ENCODE measurements at places on chromosomes 2 and 18.
A peak's percentile ranks its signal among the peaks of the same experiment; 100 is the strongest.

GRCh38 chr2:201696151-201696659 is 2.2 kb downstream of the MPP4 start:
- no peaks in the 10 kb centered on the region for H3K27me3 ChIP-seq
- peaks cover 3% of the 10 kb centered on the region for H3K4me1 ChIP-seq
- peaks cover 2% of the 10 kb centered on the region for H3K36me3 ChIP-seq

DNA sequence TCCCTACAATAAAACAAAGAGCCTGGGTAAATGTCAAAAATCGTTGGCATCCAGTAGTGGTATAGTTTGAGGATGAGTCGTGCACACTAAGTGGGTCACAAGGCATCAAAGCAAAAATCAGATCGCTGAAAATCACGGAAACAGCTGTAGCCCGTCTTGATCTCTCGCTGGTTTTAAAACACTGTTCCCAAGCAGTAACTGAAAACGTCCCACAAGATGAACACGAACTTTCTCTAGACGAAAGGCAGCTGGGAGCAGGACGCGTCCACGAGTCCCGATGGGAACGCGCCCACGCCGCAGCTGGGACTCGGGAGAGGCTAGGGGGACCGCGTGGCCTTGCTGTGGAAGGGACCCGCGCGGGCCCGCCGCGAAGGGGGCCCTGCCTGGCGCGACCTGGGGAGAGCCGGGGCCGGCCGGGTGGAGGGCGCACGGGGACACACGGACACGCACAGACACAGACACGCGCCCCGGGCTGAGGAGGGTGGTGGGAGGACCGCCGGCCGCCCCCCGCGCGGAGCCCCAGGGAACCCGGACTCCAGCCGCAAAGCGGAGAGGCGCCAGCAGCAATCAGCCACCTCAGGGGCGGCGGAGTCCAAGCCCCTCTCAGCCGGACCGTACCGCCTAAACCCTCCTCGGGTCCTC is 651 bp downstream of the STK17B start:
- no peak for DNase-seq
- H3K36me3 ChIP-seq: peaks cover 74% of the 10 kb centered on the region
- H3K4me1 ChIP-seq: peaks cover 35% of the 10 kb centered on the region
- H3K27me3 ChIP-seq: no peaks in the 10 kb centered on the region
- H3K27ac ChIP-seq: peak overlapping the region; percentile 98

- DNase-seq: no peak
- no peak overlapping the region for H3K4me3 ChIP-seq
- no peak overlapping the region for H3K27ac ChIP-seq
- no peaks in the 10 kb centered on the region for H3K27me3 ChIP-seq
These were observed 31.4 kb downstream of the ARL5A start for GRCh38 chr2:151796774-151797173.

DNA sequence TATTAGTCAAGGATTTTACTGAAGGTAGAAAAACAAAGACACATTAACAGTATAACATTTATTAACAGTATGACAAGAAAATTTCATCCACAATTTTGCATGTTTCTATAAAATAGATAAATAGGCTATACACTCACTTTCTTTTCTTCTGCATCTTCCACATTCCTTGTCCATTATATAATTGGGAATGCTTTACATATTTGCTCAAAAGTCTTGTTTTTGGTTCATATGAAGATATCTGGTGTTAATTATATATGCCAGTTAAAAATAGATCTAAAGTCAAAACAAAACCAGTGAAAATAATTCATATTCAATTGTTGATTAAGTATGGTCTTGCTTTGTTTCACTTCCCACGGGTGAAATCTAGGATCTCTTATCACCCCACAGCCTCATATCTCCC is 53.4 kb downstream of the SERPINB7 start:
- H3K27me3 ChIP-seq: peaks cover 49% of the 10 kb centered on the region
- H3K4me1 ChIP-seq: peaks cover 13% of the 10 kb centered on the region
- DNase-seq: no peak
- H3K36me3 ChIP-seq: no peaks in the 10 kb centered on the region

DNA sequence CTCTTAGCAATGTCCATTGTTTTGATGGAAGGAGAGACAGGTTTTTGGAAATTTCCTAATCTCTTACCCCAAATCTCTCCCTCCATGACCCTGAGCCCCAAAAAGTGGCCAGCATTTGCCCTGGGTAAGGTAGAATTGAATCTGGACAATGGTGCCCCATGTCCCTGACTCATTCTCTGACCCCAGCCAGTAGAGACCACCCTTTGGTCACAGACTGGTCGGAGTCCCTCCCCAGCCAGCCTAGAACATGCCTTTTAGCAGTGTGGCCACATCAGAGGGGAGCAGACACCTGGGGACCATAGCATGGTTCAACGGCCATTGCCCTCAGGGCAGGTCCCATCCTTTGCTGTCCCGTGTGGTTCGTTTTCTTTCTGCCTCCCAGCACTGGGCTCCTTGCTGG is 6.5 kb upstream of the NT5DC4 start:
- H3K4me1 ChIP-seq: peaks cover 25% of the 10 kb centered on the region
- peaks cover 8% of the 10 kb centered on the region for H3K27me3 ChIP-seq
- no peak overlapping the region for H3K4me3 ChIP-seq
- no peaks in the 10 kb centered on the region for H3K36me3 ChIP-seq
- peak; percentile 5 for DNase-seq

DNA sequence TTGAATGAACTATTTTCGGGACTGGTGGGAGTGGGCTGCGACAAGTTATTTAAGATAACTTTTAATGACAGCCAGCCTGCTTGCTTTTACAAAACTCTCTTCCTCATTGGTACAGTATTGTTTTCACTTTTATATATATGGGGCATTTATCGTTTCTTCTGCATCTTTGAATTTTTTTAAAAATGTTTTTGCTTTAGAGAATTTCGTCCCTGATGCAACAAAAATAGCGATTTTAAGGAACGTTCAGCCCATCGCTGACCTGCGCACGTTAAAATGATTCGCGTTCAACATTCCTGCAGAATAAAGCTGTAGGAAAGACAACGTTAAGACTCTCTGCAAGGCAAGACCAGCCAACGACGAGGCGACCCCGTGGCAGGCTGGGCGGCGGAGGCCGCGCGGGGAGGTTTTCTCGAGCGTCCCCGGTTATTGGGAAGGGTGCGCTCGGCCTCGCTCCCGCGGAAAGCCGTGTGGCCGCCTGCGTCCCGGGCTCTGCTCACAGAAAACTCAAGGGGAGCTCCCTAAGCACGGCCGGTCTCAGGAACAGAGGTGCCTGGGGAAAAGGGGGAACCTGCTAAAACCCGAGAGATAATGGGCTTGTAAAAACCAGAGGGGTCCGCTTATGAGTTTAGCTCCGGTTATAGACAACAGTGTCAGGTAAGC is 3.0 kb downstream of the PAX8 start:
- peaks cover 86% of the 10 kb centered on the region for H3K27me3 ChIP-seq
- H3K27ac ChIP-seq: no peak overlapping the region
- no peak overlapping the region for H3K4me3 ChIP-seq
- peaks cover 22% of the 10 kb centered on the region for H3K4me1 ChIP-seq
- H3K36me3 ChIP-seq: no peaks in the 10 kb centered on the region

DNA sequence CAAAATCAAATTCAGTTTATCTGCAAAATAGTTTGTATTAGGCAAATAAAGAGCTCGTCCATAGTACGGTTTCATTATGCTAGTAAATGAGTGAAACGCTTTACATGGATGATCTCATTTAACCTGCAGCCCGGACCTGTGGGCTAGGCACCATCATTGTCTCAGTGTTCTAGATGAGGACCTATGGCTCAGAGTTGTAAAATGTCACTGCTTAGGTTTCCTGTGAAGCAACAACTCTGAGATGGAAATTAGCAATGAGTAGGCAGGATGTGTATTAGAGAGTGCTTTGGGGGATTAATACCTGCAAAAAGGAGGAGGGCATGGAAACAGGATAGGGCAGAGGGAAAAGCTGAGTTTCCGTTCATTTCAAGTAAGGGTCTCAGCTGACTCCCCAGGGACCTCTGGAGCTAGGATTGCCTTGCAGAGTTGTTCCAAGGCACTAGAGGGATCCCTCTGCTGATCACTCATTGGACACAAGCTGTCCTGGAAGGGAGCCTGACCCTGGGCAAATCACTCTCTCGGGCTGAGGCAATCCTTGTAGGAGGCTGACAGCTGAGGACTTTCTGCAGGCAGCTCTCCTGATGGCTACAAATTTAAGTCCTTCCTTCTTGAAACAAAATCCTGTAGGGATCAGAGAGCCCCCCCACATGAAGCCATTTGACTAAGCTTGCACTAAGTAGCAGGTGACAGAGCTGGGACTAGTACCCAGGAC is 58.8 kb upstream of the SIX2 start:
- H3K27me3 ChIP-seq: peaks cover 24% of the 10 kb centered on the region
- H3K27ac ChIP-seq: no peak overlapping the region
- H3K36me3 ChIP-seq: no peaks in the 10 kb centered on the region
- no peaks in the 10 kb centered on the region for H3K4me1 ChIP-seq

GRCh38 chr2:64617631-64618151 is 36.0 kb downstream of the SERTAD2 start:
- H3K4me3 ChIP-seq: no peak overlapping the region
- peaks cover 2% of the 10 kb centered on the region for H3K27me3 ChIP-seq
- H3K36me3 ChIP-seq: no peaks in the 10 kb centered on the region
- no peak overlapping the region for H3K27ac ChIP-seq

- no peak overlapping the region for H3K27ac ChIP-seq
- no peak for DNase-seq
- H3K4me3 ChIP-seq: no peak overlapping the region
- no peaks in the 10 kb centered on the region for H3K36me3 ChIP-seq
- H3K4me1 ChIP-seq: peaks cover 20% of the 10 kb centered on the region
These were observed 69.5 kb downstream of the BIN1 start for GRCh38 chr2:127037476-127037875.

GRCh38 chr2:188622601-188623260 is 331.1 kb downstream of the GULP1 start:
- H3K4me3 ChIP-seq: no peak overlapping the region
- no peak for DNase-seq
- no peaks in the 10 kb centered on the region for H3K27me3 ChIP-seq
- H3K36me3 ChIP-seq: no peaks in the 10 kb centered on the region
- no peaks in the 10 kb centered on the region for H3K4me1 ChIP-seq
- H3K27ac ChIP-seq: no peak overlapping the region

Measured in activated CD8-positive, alpha-beta memory T cell treated with anti-CD3 and anti-CD28 coated beads, Interleukin-2, amount 10 ng/mL, durations not matched to agents 7 days and 5 days (primary cell).